SHP77 (cell line): ENCODE measurements at places on chromosomes 12 and 14.

DNA sequence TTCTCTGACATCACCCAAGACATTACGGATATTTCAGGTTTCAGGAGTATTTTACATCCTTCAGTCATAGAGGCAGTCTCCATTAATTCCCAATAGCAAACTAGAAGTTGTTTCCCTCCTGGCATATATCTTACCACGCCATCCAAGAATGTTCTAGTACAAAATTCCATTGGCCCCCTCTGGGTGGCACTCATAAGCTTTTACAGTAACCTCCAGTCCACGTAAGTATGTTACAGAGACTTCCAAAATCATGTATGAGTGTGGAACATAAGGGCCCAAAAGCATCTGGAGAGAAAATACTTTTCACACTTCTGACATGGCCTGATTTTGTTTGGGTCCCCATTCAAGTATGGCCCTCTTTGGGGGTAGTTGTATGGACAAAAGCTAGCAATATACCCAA, 58.1 kb upstream of the DHRS4 start:
- no peak for DNase-seq

DNA sequence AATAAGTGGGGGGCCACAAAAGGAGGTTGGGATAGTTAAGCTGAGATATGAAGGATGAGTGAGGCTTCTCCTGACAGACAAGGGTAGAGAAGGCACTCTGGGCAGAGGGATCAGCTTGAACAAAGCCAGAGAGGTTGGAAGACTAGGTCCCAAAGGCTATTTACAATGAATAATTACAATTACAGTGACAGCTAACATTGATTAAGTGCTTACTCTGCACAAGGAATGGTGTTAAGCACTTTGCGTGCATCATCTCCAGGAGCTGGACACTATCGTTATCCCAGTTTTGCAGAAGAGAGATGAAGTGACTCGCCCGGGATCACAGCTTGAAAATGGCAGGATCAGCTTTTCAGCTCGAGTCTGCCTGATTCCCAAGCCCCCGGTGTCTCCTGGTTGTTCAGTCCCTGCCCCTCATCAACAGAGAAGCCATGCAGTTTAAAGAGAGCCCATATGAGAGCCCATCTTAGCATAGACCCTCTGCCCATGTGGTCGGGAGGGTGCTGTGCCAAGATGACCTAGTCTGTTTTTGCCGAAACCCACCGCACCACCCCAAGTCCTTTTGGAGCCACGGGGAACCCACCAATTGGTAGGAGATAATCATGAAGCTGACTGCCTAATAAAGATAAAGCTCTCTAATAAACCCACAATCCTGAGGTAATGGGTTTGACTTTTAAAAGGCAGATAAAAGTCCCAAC, 89.9 kb upstream of the HSPB8 start:
- no peak for DNase-seq

GRCh38 chr12:76197283-76197682, 112.8 kb upstream of the NAP1L1 start:
- DNase-seq, result no peak

DNA sequence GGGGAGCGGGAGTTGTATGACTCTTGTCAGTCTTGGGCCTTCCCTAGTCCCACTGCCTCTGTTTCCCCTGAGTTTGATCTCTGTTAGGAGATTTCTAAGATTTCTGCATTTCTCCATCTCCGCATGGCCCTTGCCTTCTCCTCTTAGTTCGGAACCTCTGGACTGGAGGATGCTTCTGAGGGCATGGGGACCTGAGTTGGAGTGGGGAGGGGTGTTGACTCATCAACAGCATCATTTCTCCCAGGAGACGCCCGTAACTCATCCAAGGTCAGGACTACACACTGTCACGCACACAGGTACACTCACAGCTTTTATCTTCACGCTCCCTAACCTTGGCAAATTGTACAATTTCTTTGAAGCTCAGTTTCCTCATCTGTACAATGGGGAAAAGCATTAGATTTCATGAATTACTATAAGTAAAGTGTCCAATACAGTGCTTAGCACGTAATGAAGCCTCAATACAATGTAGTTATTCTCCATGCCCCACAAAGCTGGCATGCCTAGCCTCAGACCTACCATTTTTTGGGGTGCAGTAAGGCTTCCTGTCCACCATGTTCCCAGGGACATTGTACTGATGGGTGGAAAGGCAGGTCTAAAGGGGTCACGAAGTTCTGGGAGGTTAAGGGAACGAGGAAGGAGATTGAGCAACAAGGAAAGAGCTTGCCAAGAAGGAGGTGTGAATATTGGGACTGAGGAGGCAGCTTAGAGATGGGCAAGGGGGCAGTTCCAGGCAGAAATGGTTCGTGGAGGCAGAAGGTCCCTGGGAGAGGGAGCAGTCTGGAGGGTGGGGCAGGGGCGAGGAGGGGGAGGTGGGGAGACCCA, 600 bp upstream of the LAG3 start:
- no peak for DNase-seq

- no peak for DNase-seq
These were observed 54.0 kb downstream of the ZNF664 start for GRCh38 chr12:124026755-124027745.
